SHP77 treated with DMSO at 0.1 percent for 48 hours (cell line): ENCODE measurements at places on chromosomes 12 and 14.

DNA sequence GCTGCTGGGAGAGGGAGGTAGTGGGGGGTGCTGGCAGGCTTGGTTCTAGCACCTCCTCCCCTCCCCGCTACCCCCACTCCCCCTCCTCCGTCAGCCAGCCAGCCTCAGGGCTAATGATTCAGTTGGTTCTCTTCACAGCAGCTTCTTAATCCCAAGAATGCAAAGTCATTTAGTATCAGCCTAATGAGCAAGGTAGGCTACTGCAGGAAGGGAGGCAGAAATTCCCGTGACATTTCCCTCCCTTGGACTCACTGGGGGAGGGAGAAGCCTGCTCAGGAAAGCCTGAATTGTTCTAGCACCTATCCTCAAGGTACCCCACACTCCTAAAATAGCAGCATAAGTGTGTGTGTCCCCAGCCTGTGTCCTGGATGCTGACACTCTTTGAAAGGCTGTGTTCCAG, 29.8 kb downstream of the ITPK1 start:
- DNase-seq: no peak

DNA sequence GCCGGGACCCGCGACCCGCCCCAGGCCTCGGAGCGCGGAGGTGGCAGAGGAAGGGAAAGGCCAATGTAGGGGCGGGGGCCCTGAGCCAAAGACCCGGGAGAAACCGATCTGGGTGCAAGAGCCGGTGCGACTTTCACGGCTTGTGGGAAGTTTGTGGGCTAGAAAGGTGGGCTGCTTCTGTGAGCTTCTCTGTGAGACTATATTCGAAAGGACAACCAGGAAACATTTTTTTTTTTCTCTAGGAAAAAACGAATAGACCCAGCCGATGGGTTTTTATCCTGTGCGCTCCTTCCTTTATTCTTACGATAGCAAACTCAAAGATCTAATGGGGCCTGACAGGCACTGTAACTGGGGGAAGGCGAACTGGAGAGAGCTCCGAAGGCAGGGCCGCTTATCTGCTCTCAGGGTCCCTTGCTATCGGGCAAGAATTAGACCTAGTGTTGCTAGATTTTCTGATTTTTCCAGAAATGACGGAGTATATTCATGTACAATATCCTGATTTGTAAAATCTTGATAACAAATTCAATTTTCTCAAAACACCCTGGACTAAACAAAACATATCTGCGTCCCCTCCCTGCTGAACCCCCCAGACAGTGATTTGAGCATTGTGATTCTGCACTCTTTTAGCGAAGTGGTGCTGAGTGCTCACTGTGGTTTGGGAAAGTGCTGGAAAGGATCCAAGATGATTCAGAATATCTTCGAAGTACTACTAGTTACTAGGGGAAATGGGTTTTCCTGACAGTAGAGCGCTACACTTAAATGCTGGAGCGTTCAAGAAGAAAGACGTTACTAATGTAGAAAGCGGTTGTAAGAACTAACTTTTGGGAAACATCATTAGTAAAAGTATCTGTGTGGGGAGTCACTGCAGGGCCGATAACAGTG, 563 bp upstream of the STXBP6 start:
- no peak for DNase-seq

GRCh38 chr12:50984586-50985298, 32.4 kb downstream of the HIGD1C start:
- no peak for DNase-seq

- no peak for DNase-seq
Measured at GRCh38 chr12:50862316-50862715, 19.6 kb downstream of the TMPRSS12 start.

DNA sequence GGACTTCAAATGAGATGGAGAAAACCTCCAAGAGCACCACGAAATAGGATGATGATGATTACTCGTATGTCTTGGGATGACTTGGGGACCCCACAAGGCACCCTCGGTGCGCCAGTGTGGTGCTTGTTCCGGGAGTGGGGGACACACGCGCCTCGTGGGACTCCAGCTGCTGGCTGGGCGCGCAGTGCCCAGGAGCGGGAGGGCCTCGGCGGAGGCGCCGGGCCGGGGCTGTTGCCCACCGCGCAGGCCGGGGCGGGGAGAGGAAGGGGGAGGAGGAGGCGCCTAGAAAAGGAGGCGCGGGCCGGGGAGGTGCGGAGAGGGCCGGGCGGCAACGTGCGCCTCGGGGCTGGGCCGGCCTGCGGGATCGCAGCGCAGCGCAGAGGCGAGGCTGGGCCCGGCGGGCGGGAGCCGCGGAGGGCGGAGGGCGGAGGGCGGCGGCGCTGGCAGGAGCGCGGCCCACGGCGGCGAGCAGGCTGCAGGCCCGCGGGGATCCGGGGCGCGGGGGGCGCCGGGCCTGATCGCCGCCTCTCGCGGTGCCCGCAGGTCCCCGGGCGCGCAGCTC, at the start of gene RFLNA:
Gene RFLNA (plus strand): TSS at position 314 of the 562 bp plus-strand sequence. CDS start 337 bp downstream, outside the sequence.
- no peak for DNase-seq
